ENCODE measurements at places on chromosomes 16 and 17.

DNA sequence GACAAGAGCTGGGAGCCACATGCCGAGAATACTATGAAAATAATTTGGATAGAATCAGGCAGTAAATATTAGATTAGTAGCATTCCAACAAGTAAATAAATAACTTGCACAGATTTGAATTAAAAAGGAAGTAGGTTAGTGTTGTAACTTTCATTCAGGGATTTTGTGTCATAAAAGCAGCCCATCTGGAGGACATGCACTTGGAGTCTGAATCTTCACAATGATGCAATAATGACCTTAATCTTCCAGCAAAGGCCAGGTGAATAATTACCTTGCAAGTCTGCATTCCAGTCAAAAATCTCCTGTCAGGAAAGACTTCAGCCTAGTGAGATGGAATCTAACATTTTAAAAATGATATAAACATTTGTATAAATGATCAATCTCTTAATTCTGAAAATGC is 518.1 kb downstream of the KCNJ2 start:
- no peak for DNase-seq

- no peak for DNase-seq
Observed at GRCh38 chr17:61766520-61766919, 96.8 kb downstream of the BRIP1 start.

- no peak for DNase-seq
Observed at GRCh38 chr17:80513201-80513600, 31.4 kb upstream of the RPTOR start.

DNA sequence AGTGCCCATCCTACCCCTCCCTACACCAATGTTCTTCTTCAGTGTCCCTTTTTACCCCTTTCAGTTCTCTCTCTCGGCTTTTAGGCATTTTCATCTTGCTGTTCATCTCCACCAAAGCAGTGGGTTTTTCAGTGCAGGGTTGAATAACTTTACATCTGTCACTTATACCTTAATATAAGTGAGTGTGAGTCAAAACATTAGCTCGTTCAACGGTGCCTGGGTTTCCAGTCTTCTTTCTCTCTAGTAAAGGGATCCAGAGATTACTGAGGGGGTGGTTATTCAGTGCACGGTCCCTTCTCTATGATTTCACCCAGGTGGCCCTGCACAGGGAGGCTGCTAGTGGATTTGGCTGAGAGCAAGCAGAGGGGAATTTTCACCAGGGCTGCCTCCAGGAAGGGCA is 210.6 kb upstream of the CDH5 start:
- no peak for DNase-seq

- no peak for DNase-seq
Observed at GRCh38 chr17:80650751-80651518, 106.3 kb downstream of the RPTOR start.

DNA sequence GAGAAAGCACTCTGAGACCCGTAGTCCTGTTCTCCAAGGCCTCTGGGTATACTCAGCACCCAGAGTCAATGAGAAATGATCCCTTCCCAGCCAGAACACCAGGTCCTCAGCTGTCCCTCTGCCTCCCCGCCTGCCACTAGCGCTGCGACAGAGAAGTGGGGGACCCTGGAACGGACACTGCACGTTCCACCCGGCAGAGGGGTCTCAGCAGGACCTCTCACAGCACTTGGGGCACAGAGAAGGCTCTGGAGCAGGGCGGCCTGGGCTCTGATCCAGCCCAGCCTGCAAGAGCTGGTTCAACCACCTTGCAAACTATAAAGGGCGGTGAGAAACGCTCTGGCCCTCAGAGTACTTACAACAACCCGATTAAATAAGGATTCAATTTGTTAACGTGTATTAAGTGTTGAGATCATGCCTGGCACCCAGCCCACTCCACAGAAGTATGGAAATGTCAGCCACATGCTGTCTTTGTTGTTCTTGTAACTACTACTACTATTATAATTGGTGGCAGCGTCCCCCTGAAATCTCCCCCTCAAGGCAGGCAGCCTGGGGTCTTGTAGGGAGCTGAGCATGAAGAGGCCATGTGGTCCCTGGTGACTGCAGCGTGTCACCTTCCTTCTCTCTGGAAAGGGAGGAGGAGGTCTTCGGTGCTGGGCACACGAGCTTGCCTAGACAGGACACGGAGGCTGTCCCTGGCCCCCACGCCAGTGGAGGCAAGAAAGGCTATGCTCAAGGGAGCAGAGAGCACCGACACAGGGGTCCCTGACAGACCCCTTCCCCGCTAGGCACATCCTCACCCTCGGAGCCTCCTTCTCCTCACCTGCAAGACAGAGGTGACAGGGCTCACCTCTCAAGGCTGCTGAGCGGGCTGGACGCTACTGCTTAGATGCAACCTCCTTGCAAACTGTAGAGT is 2.4 kb downstream of the OSGIN1 start:
- DNase-seq: no peak

DNA sequence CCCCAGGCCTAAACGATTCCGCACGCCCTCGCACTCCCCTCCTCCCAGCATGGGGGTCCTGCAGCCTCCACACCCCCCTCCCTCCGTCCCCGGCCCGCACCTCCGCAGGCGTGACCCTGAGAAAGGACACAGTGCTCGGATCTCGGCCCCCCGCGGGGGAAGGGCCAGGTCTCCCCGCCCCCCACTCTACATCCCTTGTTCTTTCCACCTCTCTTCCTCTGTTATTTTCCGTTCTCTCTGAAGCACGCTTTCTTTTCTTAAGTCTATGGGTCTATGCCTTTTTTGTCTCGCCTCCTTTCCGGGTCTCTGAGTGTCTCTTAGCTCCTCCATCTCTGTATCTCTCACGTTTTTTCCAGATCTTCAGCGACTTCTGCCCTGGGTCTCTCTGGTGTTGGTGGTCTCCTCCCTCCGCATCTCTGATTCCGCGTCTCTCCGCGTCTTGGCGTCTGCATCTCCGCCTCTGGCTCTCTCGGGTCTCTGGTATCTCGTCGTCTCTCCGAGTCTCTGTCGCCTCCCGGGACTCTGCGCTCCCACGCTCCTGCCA is 2.1 kb upstream of the HES7 start:
- DNase-seq: no peak

DNA sequence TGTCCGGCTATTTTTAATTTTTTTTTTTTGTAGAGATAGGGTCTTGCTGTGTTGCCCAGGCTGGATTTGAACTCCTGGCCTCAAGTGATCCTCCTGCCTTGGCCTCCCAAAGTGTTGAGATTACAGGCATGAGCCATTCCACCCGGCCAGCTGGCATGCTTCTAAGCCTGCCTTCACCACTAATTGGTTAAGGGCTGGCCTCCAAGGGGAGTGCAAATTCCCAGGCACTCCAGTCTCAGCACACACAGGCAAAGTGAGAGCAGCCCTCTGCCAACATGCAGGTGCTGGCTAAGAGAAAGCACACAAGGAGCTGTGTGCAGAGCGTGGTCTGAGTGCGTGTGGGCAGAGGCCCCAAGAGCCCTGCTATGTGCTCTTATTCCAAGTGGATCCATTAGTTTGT is 149.8 kb upstream of the HS3ST2 start:
- no peak for DNase-seq

GRCh38 chr17:56661906-56662305 is 68.4 kb downstream of the NOG start:
- no peak for DNase-seq

- no peak for DNase-seq
Observed at GRCh38 chr17:30092886-30093285, 23.7 kb upstream of the NSRP1 start.
